IPS DF 6.9 (cell line): ENCODE measurements at places on chromosomes 11 and 22.

GRCh38 chr22:50297510-50298265 is 9.8 kb downstream of the PLXNB2 start:
- DNase-seq = no peak

DNA sequence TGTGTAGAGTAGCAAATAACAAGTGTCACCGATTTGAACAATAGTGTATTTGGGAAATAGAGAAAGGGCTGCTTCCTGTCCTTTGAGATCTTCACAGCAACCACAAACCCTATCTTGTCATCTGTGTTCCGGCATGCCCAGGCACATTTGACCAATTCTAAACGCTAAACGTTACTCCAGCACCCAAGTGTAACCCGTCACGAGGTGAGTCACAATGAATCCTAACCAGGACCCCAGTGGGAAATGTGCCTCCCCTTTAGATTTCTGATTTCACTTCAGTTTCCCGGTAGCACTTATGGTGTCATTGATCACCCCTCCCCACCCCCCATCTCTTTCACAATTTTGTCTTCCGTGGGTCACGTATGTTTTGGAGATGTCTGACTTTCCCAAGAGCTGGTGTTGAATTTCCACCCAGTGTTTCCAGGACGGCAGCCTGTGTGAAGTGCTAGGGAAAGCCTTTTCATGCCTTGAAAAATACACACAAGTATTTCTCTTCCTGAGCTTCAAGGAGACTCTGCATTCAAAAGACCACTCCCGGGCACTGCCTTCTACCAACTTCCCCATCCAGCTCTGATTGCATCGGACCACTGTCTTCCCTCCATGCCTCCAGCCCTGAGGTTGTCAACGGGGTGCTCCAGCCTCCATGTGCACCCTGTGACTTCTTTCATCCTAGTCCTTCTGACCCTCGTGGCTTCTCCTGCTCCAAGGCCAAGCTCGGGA is 10.5 kb upstream of the C11orf24 start:
- DNase-seq = no peak

- DNase-seq = no peak
Observed at GRCh38 chr11:66901964-66902390, 45.1 kb downstream of the LRFN4 start.

DNA sequence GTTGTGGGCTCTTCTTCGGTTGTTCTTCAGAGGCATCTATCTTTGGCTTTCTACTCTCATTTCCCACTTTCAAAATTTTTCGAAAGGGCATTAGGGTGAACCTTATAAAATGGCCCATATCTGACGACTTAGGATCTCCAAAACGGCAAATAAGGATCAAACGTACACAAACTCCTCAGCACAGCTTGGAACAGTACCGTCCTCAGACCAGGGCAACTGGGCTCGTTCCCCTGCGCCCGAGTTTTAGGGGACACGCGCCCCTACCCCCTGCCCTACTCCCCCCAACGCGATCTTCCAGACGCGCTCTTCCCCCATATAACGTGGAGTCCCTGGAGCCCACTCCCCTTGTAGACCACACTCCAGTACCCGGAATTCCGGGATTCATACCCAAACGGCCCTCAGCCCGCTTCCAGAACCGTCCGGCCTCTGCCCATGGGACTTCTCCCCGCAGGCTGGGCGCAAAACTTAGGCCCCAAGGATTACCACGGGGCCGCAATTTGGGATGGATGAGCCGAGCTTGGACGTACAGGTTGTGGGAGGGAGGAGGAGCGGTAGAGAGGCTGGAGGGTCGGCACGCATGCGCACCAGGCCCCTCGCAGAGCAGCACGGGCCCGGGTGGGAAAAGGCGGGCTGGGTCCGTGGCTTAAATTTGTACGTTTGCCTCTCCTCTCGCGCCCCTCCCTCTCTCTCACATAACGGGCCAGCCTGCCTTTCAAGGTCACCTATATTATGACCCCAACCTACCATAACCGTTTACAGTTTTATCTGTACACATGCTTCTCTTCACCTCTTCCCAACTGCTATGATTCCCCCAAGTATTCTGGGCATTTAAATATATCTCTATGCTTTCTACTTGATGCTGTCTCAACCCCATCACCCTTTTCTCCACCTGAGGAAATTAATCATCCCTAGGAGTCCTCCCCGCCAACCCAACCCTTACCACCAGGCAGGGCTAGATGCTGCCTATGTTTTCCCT is 3.4 kb downstream of the CCDC89 start:
- DNase-seq = no peak

GRCh38 chr11:121711939-121712338 is 259.2 kb upstream of the SORL1-AS1 start:
- DNase-seq = no peak

- no peak for DNase-seq
Observed at GRCh38 chr22:35915477-35916013, 113.1 kb downstream of the RBFOX2 start.

GRCh38 chr22:45678961-45679912 is 7.6 kb downstream of the ATXN10 start:
- DNase-seq = no peak

DNA sequence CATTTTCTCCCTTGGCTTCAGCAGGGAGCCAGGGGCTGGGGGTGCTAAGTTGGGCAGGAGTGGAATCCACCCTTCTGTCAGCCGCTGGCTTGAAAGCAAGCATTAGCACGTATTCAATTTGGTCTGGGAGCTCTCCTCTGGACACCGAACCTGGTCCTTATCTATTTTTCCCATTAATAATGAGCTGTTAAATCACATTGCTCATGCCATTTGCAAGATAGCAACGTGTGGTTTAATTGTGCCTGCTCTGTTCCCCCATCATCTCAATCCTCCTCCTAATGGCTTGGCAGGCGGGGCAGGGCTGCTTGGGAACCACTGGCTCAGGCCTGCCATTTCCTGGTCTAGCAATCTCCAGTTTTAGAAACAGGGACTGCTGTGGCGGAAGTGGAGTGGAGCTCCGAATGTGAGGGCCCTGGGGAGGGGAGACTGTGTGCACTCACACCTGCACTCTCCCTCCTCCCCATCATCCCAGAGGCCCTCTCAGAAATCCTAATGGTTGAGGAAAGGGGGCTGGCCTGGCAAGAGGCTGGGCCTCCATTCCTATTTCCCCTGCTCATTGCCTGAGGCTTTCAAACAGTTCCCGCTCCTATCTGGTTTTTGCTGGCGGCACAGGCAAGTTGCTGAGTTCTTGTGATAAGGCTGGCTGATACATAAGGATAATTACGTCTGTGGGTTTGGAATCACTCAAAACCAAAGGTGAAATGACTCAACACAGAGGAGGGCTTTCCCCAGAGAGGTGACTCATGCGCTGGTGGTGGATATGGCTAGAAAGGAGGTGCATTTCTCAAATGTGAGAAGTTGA is 201.2 kb upstream of the E2F8 start:
- DNase-seq = no peak

- no peak for DNase-seq
Observed at GRCh38 chr11:71931245-71931602, 2.4 kb downstream of the RNF121 start.

DNA sequence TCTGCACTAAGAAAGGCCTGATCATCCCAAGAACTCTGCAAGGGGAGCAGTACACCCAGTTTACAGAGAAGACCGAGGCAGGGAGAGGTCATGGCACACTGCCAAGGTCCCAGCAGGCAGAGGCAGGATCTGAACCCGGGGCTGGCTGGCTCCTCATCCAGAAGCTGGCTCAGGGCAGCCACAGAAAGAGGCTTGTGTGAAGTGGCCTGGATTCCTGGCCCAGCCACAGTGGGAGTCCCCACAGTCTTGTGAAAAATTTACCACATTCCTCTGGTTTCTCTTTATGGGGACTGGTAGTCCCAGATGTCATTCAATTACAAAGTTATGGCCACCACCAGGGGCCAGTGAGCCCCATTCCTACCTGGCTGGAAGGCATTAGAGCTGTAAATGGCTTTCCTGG is 440.5 kb downstream of the MIAT start:
- no peak for DNase-seq

DNA sequence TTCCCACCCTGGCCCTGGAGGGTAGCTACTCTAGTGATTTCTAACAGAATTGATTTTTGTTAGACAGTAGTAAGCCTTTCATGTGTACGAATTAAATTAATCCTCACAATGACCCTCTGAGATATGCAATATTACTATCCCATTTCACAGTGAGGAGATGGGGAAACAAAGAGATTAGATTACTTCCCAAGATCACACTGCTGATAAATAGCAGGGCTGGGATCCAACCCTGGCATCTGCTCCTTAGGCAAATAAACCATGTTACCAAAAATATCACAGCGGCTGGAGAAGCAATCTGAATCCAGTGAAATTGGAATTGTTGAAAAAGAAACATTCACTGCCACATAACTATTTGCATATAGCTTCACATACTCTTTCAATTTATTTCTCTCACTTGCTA is 12.8 kb upstream of the CAVIN3 start:
- no peak for DNase-seq

DNA sequence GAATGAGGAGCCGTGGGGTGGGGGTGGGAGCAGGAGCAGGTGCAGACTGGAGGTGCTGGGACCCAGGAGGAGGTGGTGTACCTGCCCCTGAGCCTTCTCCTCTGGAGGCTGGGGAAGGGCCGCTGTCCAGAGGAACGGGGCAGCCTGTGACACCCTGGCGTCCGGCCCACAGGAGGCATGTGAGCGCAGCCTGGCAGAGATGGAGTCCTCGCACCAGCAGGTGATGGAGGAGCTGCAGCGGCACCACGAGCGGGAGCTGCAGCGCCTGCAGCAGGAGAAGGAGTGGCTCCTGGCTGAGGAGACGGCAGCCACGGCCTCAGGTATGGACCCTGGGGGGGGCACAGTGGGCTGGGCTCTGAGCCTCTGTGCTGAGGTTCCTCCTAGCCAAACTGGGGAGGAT is 42.2 kb upstream of the GCAT start:
- DNase-seq = no peak

GRCh38 chr22:26484360-26484706 is 656 bp downstream of the SRRD start:
- no peak for DNase-seq

GRCh38 chr11:56188602-56189001 is 12.2 kb downstream of the OR5J2 start:
- no peak for DNase-seq

DNA sequence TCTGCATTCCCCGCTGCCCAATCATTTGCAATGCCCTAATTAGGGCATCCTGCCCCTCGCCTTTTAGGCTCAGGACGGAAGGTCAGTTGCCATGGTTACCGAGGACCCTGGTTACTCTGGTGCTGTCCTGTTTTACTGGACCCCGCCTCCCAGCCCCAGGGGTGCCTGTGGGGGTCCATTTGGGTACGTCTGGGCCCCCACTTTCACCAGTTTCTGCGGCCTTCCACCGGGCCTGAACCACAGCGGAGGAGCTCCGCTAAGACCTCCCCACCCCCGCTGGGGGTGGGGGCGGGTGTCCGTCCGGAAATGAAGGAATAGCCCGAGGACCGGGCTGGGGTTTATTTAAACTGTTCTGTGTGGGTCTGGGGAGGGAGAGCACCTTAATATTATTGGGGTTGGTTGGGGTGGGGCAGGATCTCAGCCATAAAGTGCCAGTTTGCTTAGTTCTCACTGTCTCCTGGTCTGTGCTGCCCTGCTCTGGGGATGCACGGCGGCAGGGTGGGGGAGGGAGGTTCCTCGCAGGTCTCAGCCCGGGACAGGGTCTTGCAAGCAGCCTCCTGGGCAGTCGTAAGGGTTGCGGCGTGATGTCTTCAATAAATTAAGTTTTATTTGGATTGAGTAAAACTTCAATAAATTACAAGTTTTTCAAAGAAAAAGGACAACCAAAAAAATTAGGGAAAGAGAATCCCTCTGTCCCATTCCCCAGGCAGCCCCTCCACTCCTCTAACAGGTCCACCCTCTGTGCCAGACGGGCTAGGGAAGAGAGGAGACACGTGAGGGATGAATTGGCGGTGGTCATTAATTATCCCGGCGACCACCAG is 5.3 kb downstream of the PHOX2A start:
- DNase-seq = no peak
